Myocyte (in vitro differentiated cells): ENCODE measurements at places on chromosomes 16 and 17.

GRCh38 chr16:47493381-47494337 lies 32.5 kb downstream of the PHKB start:
- DNase-seq: no peak

GRCh38 chr16:2196162-2196980 lies at the start of gene CASKIN1:
TSS of gene CASKIN1 (minus strand) at chr16:2196605. CDS start at chr16:2196432, 173 bp downstream.
- peak; percentile 31 for DNase-seq

GRCh38 chr17:7959503-7960253 lies 27.7 kb downstream of the CNTROB start:
- DNase-seq: no peak

DNA sequence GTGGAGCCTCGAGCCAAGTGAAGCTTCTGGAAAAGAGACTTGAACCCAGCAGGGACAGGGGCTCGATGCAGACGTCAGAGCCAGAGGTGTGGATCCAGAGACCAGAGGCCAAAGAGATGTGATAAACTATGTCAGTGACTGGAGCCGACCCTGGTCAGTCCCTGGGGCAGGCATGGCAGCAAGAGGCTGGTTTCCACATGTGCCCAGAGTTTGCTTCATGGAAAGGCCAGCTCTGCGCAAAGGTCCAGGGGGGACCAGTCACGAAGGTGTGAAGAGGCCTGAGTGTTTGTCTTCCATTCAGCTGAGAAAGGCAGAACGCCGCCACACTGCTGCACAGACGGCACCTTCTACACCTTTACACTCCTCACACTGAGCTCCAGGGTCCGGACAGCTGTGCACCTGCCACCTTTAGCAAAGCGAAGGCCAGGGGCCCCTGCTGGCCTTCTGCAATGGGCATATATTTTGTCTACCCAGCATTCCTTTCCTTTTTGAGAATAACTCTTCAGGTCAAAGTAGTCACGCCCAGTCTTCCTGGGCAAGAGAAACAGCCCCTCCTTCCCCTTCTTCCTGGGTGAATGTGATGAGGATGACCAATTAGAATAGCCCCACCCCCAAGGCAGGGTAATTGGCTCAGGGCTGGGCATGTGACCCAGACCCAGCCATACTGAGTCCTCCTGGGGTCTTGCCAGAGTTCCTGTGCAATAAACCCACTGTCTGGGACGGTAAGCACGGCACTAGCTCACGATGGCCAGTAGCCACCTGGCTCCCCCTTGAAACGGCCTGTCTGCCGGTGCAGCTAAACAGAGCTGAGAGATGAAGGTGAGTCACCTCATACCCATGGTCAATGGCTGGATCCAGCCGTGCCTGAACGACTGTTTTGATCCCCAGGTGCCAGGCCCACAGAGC lies 2.3 kb upstream of the RPH3AL start:
- no peak for DNase-seq

DNA sequence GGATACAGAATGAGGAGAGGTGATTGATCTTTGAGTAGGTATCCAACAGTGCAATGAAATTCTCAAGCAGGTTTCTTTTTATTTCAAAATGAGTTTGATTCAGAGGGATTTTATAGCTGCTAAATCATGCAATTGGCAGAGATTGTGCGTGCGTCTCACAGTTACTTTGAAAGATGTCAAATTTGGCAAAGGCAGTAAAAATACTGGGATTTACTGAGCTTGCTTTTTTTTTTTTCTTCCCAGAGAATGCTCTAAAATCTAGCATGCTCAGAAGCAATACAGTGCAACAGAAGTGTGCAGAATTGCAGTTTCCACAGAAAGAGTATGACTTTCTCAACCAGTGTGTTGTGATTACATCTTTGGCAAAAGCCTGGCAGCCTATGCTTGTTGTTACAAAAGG lies 410.7 kb upstream of the GOT2 start:
- no peak for DNase-seq

GRCh38 chr17:17958982-17959381 lies 13.2 kb downstream of the TOM1L2 start:
- no peak for DNase-seq

GRCh38 chr16:19753815-19754643 lies 36.0 kb downstream of the IQCK start:
- no peak for DNase-seq

GRCh38 chr17:31096106-31096436 lies 1.3 kb downstream of the NF1 start:
- no peak for DNase-seq

- DNase-seq: no peak
Measured at GRCh38 chr17:11996722-11997146, 541 bp downstream of the ZNF18 start.

DNA sequence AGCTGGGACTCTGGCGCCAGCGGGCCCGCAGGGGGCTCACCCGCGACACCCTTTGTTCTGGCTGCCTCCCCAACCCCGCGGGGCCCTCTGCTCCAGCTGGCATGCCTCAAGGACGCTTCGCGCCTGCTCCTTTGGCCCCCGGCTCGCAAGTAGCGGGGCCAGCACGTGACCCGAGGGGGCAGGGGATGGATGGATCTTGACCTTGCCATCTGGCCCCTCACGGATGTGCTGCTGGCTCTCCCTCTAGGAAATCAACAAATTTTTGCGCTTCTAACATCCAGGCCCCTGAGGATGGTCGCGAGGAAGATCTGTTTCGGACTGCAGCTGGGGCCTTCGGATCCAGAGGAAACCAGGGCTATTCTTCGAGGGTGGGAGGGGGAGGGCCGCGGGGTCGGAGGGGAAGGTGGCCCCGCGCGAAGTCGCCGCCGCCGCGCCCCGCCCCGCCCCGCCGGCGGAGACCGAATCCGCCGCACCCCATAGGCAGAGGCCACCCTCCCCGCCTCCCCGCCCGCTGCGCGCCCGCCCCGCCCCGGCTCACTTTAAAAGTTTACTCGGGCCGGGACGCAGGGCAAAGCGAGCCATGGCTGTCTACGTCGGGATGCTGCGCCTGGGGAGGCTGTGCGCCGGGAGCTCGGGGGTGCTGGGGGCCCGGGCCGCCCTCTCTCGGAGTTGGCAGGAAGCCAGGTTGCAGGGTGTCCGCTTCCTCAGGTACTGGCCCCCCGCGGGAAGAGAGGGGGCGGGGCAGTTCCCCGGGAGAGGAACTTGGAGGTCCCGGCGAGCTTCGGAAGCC lies at the start of gene ACSF2:
Gene ACSF2 (plus strand): TSS at position 537 of the 790 bp plus-strand sequence. CDS start 44 bp downstream, at position 581.
- peak; percentile 67 for DNase-seq

- no peak for DNase-seq
Measured at GRCh38 chr16:48850097-48850770, 240.3 kb upstream of the N4BP1 start.

- peak; percentile 12 for DNase-seq
Measured at GRCh38 chr16:47052666-47053640, 79.5 kb upstream of the DNAJA2 start.
